ENCODE measurements at places on chromosomes 3 and 15.

DNA sequence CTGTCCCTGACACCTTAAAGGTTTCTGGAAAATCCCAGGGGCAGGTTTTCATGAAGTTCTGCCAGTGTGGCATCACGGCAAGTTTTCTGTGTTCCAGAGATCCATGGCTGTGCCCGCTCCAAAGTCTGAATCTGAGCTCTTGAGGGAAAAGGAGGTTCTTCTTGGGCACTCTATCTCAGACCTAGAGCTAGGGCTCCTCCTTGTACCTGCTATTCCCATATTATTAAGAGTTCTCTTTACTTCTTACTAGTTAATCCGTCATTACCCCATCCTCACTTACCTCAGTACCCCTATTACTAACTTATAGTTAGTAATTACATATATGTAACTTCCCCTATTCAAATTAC lies 5.9 kb upstream of the TRA2B start:
- DNase-seq = no peak

DNA sequence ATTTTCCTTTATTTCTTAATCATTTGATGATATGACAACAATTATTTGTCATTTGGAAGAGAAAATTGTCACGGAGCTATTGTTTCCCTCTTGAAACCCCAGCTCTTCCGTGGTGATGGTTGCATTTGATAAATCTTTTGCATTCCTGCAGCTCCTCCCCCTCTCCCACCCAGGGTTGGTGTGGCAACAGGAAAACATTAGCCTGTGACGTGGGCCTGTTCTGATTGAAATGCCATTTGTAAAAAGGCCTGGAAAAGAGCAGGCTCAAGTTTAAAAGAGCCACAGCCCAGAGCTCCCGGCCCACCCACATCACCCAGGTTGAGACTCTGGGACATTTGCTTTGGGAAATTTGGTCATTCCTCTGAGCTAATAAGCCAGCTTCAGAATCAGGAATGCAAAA lies 282.5 kb downstream of the RPLP1 start:
- no peak for DNase-seq

- DNase-seq = no peak
These were observed 298.6 kb upstream of the ZNF717 start for GRCh38 chr3:76083992-76084391.

DNA sequence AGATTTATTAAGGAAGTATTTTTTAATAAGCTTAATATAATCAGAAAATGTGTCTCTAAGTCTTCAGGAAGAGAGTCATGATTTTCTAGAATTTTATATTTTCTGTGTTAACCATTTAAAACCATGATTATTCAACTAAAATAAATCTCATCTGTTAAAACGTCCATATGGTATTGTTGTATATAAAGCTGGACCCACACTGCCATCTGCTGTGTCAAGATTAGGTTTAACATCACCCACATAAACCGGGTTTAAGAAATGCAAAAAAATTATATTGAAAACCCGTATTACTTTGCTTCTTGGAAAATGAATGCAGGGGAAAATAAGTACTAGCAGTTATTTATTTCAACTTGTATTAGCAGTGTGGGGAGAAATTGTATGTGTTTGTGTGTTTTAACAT lies 9.5 kb upstream of the CCDC66 start:
- DNase-seq = no peak

GRCh38 chr15:93027413-93027812 lies 61.6 kb downstream of the RGMA start:
- DNase-seq = no peak

DNA sequence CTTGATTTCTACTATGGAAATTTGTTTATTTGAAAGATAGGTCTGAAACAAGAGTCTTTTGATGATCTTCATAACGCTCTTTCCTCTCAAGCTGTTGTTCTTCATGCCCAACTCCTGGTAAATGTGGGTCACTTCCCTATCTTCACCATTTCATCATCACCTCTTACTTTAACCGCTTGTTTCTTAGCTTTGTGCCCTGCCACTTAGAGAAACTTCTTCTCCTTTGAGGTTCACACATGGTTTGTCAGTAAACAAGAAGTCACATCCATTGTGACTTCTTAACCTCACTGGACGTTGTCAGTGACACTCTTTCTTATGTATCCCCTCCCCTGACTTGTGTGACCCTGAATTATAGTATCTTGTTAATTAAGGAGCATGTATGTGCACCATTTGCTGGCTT lies 16.9 kb upstream of the P2RY13 start:
- no peak for DNase-seq

DNA sequence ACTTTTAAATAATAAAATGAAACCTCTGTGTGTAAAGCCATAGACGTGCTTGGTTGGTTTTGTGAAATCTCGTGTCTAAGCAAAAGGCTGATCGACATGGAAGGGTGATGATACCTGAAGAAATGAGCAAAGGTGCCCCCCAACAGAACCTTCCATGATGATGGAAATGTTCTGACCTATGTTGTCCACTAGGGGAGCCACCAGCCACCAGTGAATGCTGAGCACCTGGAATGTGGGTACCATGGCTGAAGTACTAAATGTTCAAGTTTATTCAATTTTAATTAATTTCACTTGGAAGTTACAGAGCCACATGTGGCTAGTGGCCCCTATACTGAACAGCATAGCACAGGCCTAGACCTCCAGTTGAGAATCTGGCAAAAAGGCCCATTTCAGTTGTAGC lies 158.8 kb downstream of the POLR2M start:
- no peak for DNase-seq

DNA sequence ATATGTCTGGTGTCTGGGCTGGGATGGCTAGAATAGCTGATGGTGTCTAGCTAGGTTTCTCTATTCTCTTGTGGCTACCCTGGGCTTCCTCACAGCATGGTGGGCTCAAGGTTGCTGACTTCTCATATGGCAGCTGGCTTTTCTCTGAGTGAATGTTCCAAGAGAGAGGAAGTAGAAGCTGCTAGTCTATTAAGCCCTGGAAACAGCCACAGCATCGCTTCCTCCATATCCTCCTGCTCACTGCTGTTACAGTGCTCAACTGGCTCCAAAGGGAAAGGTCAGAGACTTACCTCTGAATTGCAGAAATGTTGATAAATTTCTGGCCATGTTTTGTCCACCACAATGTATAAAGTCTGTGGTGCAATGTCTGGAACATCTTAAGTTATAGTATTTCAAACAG lies 299.9 kb upstream of the ADAMTS9 start:
- DNase-seq = no peak

DNA sequence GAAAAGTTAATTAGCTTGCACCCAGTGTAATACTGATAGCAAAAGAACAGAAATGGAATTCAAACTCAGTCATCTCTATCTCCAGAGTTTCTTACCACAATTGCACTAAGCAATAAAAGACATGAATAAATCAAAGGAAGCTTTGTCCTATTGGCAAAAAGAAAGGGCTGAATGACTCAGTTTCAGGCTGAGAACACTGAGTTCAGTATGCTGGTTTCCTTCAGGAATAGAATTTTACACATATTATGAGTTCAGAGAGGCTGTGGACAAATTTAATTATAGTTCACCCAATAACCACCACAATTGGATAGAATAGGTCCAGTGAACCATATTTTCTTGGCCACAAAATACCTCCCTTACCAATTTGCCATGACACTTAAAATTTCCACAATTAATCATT lies 249.7 kb downstream of the KCNMB2 start:
- DNase-seq = no peak

DNA sequence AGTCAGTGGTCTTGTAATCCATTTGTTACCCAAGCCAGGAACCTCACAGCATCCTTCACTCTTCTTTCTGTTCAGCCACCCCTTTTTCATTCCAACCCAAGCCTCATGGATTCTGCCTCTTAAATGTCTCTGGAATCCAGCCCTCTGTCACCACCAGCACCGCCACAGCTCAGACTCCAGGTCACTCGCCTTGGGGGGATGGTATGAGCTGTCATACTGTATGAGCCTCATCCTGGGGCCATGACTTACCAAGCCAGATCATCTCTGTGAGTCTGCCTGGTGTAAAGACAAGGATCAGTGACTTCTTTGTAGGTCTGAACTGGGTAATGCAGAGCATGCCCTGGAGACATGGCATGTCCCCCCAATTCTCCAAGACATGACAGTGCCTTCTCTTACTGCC lies 79.6 kb downstream of the PGPEP1L start:
- DNase-seq = no peak

- DNase-seq = no peak
These were observed 118.1 kb downstream of the C3orf38 start for GRCh38 chr3:88267847-88268246.

GRCh38 chr3:189792046-189792929 lies 161.1 kb downstream of the TP63 start:
- DNase-seq = no peak

DNA sequence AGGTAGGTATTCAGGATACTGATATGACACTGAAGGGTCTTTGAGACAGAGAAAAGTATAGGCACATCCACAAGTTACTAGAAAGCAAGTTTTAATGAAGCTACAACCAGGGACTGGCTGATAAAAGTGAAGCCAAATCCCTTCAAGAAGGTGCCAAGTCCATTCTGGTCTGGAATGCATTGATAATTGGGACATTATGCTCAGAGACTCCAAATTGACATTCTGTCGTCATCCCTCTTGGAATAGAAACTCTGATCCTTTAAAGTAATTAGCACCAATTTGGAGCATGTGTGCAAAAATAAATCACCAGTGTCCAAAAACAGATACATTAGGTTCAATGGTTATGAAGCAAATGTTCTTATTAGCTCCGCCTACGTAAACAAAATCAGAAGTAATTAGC lies 47.3 kb upstream of the BCL6 start:
- no peak for DNase-seq

GRCh38 chr3:44995142-44995770 lies 19.2 kb downstream of the EXOSC7 start:
- peak; percentile 50 for DNase-seq

GRCh38 chr3:49110780-49111179 lies 6.2 kb upstream of the QARS1 start:
- DNase-seq = no peak

All from T1000 (cell line).